Amniotic epithelial cell (primary cell): ENCODE measurements at places on chromosomes 5 and 9.
A peak's percentile ranks its signal among the peaks of the same experiment; 100 is the strongest.

DNA sequence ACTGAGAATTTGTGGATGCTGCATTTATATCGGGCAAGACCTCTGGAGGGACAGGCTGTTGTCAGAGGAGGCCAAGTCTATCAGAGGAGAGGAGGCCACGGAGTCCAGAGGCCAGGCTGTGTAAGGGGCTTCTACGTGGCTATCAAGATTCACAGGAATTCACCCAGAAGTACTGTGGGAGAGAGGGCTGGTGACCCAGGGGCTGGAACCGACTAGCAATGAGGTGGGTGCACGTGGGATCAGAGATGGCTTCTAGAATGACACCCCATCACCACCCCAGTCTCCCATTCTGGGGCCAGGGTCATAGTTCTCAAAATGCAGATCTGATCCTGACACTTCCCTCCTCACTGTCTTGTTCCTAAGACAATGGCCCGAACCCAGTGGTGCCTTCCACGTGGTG is 61.2 kb upstream of the PHYKPL start:
- DNase-seq: no peak

DNA sequence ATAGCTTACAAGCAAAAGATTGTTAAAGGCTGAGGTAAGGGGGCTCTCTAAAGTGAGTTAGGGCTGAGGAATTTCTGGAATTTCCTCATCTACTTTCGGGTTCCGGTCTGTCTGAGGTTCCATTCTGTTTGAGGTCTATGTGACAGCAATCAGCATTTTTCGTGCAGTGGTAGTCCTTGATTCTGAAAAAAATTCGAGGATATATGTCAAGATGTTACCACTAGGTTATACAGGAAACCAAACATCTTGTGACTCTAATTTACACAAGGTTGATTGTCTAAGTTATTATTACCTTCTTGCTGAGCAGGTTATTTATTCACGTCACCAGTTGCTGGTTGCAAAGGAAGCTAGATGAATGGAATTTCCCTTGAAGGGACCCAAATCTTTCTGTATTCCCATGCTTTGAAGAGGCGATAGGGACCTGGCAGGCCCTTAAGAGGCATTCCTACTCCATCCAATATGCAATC is 35.2 kb downstream of the RLN2 start:
- DNase-seq: peak; percentile 48

DNA sequence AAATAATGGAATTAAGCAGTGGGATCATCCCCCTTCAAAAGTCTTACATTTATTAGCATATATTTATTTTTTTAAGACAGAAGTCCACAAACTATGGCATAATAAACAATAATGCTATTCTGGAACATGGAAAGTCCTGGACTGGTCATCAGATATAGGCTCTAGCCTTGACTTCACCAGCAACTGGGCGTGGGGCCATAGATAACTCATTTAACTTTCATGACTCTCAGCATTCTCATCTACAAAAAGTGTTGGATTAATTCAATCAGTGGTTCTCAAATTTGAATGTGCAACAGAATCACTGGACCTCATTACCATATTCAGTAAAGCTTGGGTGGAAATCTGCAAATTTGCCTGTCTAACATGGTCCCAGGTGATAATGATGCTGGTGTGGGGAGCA is 253.8 kb downstream of the FBXL7 start:
- DNase-seq: no peak

GRCh38 chr9:95822583-95823431 is 52.7 kb upstream of the ERCC6L2 start:
- peak; percentile 98 for DNase-seq

DNA sequence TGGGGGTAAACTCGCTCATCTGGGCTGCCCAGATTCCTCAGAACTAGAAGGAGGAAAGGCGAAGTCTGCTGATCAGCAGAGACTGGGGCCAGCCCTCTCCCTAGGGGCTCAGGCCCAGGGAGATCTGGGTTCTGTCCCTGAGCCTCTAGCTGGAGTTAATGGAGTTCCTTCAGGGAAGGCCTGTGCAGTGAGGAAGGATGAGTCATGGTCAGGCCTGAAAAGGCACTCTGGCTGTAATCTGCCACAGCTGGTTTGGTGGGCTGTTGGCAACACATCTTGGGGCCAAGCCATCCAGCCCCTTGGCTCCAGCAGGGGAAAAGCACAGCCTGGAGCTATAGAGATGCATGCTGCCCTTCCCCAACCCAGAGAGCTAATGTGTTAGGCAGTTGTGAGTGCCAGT is 459.6 kb downstream of the PRELID2 start:
- no peak for DNase-seq

DNA sequence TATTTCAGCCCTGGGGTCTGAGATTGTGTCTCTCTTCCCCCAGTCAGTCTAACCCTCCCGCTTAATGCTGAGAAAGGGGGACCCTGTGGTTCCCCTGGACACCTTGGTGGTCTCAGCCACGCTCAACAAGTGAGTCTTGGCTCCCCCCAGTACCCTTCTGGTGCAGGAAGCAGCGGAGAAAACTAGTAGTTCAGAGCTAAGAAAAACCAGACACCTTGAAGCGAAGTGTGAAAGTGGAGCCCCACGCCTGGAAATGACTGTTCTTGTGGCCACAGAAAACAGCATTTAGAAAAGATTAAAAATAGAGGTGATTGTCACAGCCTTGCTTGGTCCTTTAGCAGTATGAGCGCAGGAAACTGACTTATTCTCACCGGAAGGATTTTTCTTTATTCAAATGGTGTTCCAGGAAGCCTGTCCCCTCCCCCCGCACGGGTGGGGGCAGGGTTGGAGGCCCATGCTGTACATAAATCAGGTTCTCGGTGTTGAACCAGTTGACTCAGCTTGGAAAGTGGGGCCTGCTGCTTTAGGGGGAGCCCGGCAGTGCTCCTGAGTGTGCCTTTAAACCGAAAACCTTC is 8.1 kb downstream of the ARPC5L start:
- DNase-seq: peak; percentile 76

DNA sequence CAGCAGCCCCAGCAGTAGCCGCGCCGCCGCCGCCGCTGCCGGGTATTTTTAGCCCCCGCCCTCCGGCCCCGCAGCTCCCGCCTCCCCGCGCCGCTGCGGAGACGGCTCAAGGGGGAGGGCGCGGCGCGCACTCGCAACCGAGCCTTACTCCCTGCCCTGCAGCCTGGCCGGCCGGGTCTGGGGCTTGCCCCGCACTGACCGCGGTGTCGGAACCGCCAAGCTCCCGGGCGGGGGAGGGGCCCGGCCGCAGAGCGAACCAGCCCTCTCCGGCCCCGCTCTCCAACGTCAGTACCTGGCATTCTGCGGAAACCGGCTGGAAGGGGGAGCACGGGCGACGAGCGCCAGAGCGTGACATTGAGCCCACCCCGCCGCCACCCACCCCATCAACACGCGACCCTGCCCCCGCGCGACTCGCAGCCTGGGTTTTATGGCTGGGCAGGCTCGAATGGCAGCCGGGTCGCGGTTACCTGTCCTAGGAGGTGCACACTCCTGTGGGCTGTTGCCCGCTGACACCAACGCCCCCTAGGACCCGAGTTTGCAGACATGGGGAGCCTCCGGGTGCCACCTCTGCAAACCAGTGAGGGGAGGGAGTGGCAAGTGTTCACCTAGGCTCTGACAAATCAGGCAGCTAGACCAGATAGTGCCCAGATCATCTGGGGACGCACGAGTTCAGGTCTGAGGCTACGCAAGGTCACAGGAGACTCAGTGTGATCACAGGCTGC is at the start of gene ACSL6:
TSS of gene ACSL6 (minus strand) at position 37 of the 722 bp plus-strand sequence. CDS start 105 bp downstream, outside the sequence.
- DNase-seq: no peak

- DNase-seq: no peak
Measured at GRCh38 chr9:14412775-14413174, 98.8 kb upstream of the NFIB start.

DNA sequence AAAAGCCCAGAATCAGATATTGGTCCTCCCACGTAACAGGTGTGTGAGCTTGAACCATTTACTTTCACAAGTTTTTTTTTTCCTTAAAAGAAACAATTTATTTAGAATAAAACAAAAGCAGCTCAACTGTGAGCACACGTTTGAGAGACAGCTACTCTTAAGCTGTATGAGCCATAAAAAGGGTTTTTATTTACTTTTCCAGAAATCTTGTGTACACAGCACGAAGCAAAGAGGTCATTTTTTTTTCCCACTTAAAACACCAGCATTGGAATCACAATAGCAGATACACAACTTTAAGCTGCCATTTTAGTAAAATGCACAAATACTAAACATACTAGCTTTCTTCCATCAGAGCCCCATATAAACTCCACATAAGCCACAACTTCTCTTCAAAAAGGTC is 44.6 kb downstream of the JAKMIP2 start:
- DNase-seq: no peak

- no peak for DNase-seq
Measured at GRCh38 chr5:108380531-108381349, 1.2 kb downstream of the FBXL17 start.

DNA sequence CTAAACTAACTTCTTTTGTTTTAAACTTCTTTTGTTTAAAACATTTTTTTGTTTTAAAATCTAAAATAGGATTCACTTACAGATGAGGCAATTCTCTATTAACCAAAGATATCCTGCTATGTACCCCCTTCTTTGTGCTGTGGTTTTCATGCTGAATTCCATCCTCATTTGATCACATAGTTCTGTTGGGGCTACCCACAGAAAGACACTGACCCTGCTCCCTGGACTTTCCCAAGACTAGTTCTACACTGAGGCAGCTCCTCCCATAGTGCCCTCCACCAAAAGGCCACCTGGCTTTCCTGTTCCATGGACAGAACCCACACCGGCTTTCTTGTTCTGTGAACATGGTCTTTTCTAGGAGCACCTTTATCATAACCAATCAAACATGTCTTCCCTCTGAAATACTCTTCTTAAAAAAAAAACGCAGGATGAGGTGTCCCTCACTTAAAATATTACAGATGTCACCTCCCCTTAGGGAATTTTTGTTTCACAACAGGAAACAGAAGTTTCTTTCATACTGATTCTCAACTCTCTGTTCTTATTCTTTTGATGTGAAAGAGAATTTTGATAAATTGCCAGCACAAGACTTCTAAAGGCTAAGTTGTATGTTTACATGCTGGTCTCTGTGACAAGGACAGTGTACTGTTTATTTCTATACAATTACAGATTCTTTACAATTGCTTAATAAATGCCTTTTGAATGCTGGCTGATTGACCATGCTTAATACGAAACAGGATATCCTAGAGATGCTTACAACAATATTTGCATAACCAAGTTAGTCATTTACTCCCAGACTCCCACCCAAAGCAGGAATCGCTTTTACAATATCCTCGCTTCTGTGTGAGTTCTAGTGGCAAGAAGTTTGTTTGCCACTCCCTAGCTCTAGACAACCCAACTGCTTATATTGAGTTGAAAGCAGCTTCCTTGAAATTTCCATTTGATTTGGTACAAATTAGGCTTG is 300.4 kb downstream of the DTWD2 start:
- DNase-seq: no peak

DNA sequence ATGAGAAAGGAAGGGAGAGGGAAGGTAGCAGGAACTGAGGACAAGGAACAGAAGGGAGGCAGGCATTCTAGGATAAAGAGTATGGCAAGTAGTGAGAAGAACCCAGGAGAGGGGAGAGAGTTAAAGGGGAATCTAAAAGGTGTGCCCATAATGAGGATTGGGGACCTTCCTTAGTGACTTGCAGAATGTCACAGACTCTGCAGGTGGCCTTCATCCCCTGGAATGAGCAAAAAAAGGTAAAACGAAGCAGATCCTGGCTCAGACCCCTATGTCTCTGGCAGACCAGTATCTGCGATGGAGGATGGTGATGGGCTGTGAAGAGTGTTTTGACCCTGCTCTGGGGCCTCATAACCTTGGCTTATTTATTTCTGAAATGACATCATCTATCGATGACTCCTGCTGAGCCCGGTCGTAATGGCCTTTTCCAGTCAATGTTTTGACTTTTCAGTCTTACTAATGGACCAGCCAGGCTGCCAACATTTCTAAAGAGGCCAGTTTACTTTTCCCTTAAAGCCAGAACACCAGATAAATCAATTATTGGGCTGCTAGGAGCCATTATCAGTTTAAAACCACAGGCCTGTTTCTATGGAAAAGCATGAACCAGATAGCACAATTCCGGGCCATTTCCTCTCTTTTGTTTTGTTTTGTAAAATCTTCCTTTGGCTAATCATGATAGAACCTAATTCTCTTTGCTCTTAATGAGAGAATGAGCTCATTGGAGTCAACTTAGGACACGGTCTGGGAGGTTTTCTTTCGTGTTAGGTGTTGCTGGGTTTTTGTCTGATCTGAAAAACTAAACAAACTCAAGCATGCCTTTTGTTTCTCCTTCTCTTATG is 3.1 kb downstream of the TMOD1 start:
- no peak for DNase-seq

GRCh38 chr5:75509546-75509945 is 1.9 kb downstream of the CERT1 start:
- DNase-seq: no peak

- DNase-seq: no peak
Measured at GRCh38 chr5:165360784-165361542, 1855.5 kb downstream of the MAT2B start.

- no peak for DNase-seq
Measured at GRCh38 chr5:7884491-7885267, 15.7 kb downstream of the MTRR start.

DNA sequence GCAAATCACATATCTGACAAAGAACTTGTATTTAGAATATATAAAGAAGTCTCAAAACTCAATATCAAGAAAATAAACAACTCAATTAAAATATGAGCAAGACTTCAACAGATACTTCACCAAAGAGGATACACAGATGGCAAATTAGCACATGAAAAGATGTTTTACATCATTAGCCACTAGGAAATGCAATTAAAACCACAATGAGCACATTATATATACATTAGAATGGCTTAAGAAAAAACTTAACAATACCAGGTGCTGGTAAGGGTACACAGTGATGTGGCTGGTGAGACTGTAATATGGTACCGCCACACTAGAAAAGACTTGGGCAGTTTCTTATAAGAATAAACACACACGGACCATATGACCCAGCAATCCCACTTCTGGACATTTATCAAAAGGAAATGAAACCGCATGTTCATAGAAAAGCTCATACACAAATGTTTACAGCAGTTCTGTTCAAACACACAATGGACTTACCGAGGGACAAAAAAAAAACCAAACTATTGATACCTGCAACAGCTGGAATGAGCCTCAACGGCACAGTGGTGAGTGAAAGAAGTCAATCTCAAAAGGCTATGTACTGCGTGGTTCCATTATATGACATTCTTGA is 27.6 kb downstream of the SEMA4D start:
- no peak for DNase-seq

DNA sequence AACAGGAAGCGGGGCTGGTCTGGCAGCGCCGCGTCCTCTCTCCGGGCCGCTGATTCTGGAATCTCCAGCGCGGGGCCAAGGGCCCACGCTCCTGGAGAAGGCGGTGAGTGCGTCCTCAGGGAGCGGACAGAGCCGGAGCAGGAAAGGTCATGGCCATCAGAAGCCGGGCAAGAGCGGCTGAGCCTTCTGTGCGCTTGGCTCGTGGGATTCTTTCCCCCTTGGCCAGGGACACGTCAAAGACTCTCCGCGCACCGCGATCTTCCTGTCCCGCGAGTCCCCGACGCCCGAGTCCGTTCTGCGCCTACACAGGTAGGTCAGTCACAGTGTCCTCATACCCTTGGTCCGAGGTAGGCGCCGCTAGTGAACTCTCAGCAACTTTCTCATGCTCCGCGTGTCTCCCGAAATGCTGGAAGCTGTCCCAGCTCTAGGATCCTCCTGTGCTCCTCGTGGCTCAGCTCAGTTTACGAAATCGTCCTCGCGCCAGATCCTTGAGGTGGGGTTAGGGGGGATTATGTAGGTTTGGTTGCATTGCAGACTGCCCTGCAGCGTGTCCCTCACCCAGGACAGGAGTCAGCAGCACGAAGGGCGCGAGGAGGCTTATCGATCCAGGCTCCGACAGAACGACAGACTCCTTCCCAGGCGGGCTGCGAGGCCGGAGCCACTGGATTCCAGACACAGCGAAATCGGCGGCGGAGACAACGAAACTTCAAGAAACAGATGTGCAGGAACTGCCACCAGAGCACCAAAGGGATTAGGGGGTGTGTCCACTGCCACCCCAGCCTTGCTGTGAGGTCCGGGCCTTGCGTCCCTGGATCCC is 8.7 kb downstream of the LHX6 start:
- no peak for DNase-seq
